ENCODE measurements at places on chromosomes 11 and 22. TPM values are rescaled to one million over a fixed set of nuclear protein-coding genes. Genes with fewer than 3 reads are reported as not detected.

MTMR2 gene
- total RNA-seq, result 39.2 TPM

BTBD18 gene
- total RNA-seq, result not detected

ANO9 gene
- total RNA-seq, result 26.0 TPM

OR51D1 gene
- total RNA-seq, result not detected

GRK3 gene
- 12.2 TPM for total RNA-seq

GRIK4 gene
- not detected for total RNA-seq

POU2AF1 gene
- not detected for total RNA-seq

SAA4 gene
- not detected for total RNA-seq

CCDC87 gene
- 0.32 TPM for total RNA-seq

SMIM35 gene
- not detected for total RNA-seq

KCNJ5 gene
- total RNA-seq, result 0.95 TPM

A4GALT gene
- total RNA-seq, result 11.7 TPM

F2 gene
- total RNA-seq, result not detected

BIRC2 gene
- total RNA-seq, result 57.3 TPM

RFPL1 gene
- not detected for total RNA-seq
